Bronchial smooth muscle cell (primary cell): ENCODE measurements at places on chromosomes 12 and 14. TPM values are rescaled to one million over a fixed set of nuclear protein-coding genes. Genes with fewer than 3 reads are reported as not detected.

The TOMM20L gene
- total RNA-seq: not detected in 2 replicates

The PLA2G1B gene
- 0.17 TPM in 1 of 2 replicates, not detected in the other for total RNA-seq

The CLEC4C gene
- not detected in 2 replicates for total RNA-seq

The C1RL gene
- 40.6 and 44.0 TPM in 2 replicates for total RNA-seq

The M6PR gene
- total RNA-seq: 290 and 296 TPM in 2 replicates

The GPRC5D gene
- total RNA-seq: not detected in 2 replicates

The NANOG gene
- under 0.01 TPM in 1 of 2 replicates, not detected in the other for total RNA-seq

The CD163 gene
- not detected in 2 replicates for total RNA-seq

The RNASE3 gene
- 0.16 TPM in 1 of 2 replicates, not detected in the other for total RNA-seq

The P2RX7 gene
- 0.47 and 0.77 TPM in 2 replicates for total RNA-seq

The ACVRL1 gene
- 50.6 and 70.5 TPM in 2 replicates for total RNA-seq

The NGB gene
- not detected in 2 replicates for total RNA-seq

The LALBA gene
- not detected in 2 replicates for total RNA-seq

The PTPRO gene
- 0.17 and 0.32 TPM in 2 replicates for total RNA-seq

The BBOF1 gene
- 4.6 and 6.9 TPM in 2 replicates for total RNA-seq

The CLMN gene
- 0.16 and 0.17 TPM in 2 replicates for total RNA-seq

The PRH2 gene
- 0.63 TPM in 1 of 2 replicates, not detected in the other for total RNA-seq

The CD69 gene
- not detected in 2 replicates for total RNA-seq

The MIP gene
- not detected in 2 replicates for total RNA-seq

The ST8SIA1 gene
- 3.2 and 11.3 TPM in 2 replicates for total RNA-seq

The NPAS3 gene
- total RNA-seq: 0.09 and 0.16 TPM in 2 replicates

The CRIP1 gene
- 6.2 and 9.3 TPM in 2 replicates for total RNA-seq

The P2RX2 gene
- 0.16 and 0.26 TPM in 2 replicates for total RNA-seq

The REP15 gene
- total RNA-seq: 0.32 and 0.60 TPM in 2 replicates

The HSPB8 gene
- 9.8 and 10.6 TPM in 2 replicates for total RNA-seq

The CLEC4D gene
- total RNA-seq: not detected in 2 replicates

The ARG2 gene
- total RNA-seq: 0.34 and 0.63 TPM in 2 replicates

The GPR137C gene
- total RNA-seq: 0.43 and 0.79 TPM in 2 replicates

The CPNE6 gene
- total RNA-seq: not detected in 2 replicates

The LMNTD1 gene
- total RNA-seq: 0.32 TPM in 1 of 2 replicates, not detected in the other

The PLD4 gene
- under 0.01 and 0.09 TPM in 2 replicates for total RNA-seq

The GZMH gene
- not detected in 2 replicates for total RNA-seq

The OR4E1 gene
- not detected in 2 replicates for total RNA-seq

The CCNT1 gene
- total RNA-seq: 13.4 and 16.1 TPM in 2 replicates

The ADCY6 gene
- 44.8 and 56.3 TPM in 2 replicates for total RNA-seq
